CD8-positive, alpha-beta T cell (primary cell): ENCODE measurements at places on chromosomes 12 and 14.

- no peak for DNase-seq
Observed at GRCh38 chr12:121575952-121576625, 4.7 kb downstream of the KDM2B start.

- no peak for DNase-seq
Observed at GRCh38 chr12:104412681-104413080, 44.1 kb upstream of the CHST11 start.

DNA sequence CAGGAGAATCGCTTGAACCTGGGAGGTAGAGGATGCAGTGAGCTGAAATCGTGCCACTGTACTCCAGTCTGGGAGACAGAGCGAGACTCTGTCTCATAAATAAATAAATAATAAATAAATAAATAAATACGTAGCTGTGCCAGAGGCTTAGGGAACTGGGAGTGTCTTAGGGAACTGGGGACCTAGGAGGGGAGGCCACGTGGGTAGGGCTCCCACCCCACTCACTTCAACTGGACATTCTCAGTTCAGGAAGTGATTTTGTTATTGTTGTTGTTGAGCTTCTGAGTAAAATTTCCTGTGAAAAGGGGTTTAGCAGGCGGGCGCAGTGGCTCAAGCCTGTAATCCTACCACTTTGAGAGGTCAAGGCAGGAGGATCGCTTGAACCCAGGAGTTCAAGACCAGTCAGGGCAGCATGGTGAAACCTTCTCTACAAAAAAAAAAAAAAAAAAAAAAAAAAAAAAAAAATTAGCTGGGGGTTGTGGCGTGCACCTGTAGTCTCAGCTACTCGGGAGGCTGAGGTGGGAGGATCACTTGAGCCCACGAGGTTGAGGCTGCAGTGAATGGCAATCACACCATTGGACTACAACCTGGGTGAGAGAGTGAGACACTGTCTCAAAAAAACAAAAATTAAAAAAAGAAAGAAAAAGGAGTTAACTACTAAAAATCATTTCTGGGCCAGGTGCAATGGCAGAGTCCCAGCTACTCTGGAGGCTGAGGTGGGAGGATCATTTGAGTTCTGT is 19.0 kb upstream of the ANKRD9 start:
- DNase-seq: no peak

DNA sequence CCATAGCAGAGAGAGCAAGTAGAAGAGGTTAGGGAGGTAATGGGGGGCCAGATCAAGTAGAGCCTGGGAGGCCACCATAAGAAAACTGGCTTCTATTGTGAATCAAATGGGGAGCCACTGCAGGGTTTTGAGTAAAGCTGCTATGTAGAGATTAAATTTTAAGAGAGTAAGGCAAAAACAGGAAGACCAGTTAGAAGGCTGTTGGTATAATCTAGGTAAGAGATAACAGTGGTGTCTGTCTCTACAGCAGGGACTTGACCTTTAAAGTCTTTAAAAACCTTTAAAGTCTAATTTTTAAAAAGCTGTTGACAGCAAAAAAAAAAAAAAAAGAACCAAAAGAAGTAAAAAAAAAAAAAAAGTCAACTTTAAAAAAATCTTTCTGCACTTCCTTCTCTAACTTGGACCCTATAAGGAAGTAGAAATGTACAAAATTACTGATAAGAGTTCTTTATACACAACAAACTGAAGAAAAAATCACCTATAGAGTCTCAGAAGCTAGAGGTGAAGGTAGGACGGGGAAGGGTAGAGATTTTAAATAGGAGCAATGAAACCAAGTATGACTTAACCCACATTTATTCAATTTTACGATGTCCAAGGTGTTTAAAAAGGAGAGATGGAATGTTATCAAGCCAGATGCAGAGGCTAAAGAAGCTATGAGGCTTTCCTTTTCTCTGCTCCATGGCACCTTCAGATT is 26.1 kb downstream of the SGPP1 start:
- DNase-seq: no peak

GRCh38 chr14:101194373-101195308 is 291.1 kb upstream of the RTL1 start:
- DNase-seq: no peak

- DNase-seq: no peak
Observed at GRCh38 chr12:51238037-51238509, 553 bp upstream of the DAZAP2 start.

DNA sequence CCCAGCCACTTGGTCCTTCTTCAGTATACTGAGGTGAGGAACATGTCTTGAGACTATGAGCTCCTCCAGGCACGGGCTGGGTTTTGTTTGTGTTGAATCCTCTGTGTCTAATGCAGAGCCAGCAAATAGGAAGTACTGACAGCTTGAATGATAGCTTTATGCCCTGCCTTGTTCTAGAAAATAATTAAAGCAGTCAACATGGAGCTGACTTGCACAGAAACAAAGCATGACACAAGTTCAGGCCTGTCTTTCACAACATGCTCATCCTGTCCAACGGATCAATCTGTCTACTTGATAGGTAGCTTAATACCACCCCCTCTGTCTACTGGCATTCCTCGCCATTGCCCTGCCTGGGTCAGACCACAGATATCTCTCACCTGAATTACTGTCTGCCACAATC is 140.9 kb downstream of the ESRRB start:
- no peak for DNase-seq

DNA sequence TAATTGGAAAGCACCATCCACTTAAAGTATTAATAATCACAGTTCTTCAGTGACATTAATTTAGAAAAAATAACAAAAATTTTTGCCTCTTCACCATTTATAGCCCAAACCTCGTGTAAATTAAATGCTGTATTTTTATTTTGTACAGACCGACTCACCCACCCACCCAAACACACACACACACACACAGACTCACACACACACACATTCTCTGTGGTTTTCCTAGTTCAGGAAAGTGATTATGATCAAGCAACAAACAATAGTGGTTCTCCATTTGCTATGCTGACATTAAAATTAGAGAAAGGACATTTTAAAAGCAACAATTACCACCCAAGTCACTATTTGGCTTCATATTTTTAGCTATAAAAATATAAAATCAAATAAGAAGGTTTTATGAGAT is 112.5 kb upstream of the FLRT2 start:
- no peak for DNase-seq

DNA sequence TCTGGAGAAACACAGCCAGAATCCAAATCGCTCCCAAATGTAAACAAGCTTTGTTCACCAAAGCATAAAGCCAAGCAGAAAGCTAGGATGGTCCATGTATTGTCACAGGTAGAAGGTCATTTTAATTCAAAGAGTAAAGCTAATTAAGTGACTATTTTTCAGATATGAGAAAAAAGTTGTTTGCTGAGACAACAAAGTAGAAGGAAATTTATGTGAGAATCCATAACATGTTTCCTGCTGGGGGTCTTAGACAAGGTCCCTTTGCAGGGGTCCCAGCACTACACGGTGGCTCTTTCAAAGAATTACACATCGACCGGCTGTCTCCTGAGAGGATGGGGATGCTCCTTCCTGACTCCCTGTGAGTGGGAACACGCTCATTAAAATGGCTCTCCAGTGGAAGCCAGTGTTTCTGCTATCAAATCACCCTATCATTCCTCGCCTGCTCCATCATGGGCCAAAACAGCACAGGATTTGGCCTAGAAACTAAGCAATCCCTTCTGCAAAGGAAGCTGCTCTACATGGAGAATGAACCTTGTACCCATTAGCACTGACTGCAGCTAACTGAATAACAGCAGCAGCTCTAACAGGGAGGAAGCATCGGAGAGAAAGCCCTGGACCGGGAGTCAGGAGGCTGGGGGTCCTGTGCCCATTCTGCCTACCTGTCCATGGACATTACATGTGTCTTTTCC is 175.3 kb downstream of the STXBP6 start:
- no peak for DNase-seq

- DNase-seq: no peak
Observed at GRCh38 chr14:42113358-42114069, 506.8 kb downstream of the LRFN5 start.

DNA sequence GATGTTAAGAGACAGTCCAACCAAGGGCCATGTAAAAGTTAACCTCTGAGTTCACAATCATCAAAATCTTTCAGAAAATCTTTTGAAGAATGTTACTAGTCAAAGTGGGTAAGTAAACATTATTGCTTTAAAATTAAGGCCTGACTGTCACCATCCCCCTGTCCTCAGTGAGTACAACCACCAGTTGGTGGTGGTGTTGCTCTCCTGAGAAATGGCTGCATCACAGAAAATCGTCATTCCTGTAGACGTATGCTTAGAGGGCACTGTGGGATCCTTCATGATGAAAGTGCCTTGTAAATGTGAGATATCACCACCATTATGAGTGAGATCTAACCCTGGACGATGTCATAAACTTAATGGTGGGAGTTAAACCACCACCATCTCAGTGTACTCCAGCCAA is 451.2 kb downstream of the RPS29 start:
- no peak for DNase-seq
